ENCODE measurements at places on chromosomes 2 and 18.

DNA sequence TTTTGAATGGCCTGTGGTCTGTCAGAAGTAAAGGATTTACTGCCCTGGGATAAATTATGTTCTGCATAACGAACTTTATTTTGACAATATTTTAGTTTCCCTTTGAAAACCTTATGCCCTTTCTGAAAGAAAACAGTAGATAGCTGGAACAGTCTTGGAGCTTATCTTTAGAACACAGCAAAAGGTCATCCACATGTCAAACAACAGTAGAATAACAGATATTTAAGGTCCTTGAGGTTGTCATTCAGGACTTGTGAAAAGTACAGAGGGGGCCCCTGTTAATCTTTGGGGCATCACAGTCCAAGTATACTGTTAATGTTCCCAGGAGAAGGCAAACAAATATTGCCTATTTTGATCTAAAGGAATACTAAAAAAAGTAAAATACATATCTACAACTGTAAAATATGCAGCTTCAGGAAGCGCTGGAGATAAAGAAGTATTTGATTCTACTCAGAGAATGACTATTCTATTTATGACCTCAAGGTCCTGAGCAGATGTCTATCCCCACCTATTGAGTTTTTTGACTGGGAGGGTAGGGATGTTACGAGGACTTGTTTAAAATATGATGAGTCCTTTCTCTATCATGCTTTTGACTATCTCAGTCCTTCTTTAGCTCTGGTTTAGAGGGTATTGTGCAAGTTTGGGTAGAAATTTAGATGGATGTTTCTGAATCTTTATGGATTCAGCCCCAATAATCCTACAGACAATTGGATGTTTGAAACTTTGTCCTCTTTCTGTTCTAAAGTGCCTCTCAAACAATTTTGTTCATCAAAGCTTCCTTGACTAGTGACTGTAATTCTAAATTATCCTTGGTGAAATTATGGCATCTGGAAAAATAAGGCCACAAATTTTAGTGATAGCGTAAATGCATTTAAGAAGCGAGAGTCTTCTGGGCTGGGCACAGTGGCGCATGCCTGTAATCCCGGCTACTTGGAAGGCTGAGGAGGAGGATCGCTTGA, 25.1 kb upstream of the TMEM214 start:
- no peak for DNase-seq

GRCh38 chr2:218983934-218984238, 1.1 kb downstream of the FEV start:
- no peak for DNase-seq

DNA sequence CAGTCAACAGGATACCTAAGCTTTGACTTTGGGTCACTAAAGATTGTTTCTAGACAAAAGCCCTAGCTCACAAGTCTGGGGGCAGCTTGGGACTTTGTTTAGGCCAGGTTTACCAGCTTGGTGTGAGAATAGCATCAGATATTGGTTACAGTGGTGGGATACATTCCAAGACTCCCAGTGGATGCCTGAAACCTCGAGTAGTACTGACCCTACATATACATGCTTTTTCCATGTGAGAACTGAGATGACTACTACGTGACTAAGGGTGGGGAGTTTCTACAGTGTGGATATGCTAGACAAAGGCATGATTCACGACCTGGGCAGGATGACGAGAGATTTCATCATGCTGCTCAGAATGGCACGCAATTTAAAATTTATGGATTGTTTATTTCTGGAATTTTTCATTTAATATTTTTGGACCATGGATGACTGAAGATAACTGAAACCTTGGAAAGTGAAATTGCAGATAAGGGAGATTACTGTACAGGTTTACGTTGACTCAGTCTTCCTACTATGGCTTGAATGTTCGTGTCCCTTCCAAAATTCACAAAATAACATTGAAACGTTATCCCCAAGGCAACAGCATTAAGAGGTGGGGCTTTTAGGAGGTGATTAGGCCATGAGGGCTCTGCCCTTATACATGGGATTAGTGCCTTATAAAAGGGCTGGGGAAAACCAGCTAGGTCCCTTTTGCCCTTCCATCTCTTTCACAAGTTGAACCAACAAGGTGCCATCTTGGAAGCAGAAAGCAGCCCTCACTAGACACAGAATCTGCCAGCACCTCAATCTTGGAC, 50.2 kb upstream of the CTAGE1 start:
- DNase-seq = peak; percentile 99

DNA sequence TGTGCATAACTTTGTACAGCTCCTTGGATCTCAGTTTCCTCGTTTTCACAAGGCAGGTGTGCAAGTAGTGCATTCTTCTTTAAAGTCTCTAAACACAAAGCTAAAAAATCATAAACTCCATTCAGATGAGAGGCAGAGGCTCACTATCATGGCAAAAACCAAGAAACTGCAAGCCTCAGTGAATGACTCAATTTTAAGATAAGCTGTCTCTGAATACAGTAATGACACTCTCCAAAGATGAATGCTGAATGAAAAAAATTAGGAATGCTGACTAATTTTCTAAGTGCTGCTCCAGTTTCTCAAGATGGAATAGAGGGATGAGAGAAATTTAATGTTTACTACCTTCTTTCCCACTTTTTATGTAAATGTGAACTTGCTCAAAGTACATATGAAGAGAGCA, 17.2 kb downstream of the B4GALT6 start:
- DNase-seq = no peak

DNA sequence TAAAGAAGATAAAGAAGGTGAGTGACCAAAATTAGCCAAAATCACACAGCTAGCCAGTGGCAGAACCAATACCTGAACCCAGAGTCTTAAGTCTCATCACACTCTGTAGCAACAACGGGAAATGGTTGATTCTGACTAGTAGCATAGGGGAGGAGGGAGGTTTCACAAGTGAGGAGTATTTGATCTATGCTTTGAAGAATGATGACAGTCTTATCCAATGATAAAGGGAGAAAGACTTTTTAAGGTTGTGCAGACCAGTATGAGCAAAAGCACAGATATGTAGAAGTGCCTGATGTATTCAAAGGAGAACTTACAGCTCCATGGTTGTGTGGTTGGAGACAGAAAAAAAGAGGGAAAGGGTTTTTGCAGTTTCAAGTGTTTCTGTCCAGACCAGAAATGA, 50.7 kb upstream of the LINC00305 start:
- DNase-seq = no peak
